ENCODE measurements at places on chromosomes 16 and 17. TPM values are rescaled to one million over a fixed set of nuclear protein-coding genes. Genes with fewer than 3 reads are reported as not detected.

DNA sequence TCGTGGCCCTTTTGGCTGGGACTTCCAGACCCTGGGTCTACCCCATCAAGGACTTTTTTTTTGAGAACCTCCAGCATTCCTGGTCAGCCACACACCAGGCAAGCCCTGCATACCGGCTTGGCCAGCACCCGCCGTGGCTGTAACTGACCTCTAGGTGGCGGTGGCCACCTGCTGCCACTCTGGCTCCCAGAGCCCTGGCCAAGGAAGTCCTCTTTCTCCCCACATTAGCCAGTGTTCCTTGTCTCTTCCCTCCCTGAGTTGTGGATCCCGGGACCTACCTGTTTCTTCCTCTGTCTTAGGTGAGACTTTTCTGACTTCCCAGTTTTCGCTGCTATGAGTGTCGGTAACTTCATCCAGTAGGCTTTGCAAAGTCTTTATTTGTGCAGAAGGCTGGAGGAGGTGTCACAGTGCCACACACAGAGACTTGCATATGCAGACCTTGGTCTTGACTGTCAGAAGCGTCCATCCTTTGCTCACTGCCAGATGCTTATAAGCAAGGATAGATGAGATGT, 348.3 kb downstream of the CPPED1 start:
- H3K36me3 ChIP-seq: no peaks in the 10 kb centered on the region
- DNase-seq: peak; percentile 51
- H3K27ac ChIP-seq: no peak overlapping the region
- no peaks in the 10 kb centered on the region for H3K27me3 ChIP-seq
- peaks cover 16% of the 10 kb centered on the region for H3K4me1 ChIP-seq

DNA sequence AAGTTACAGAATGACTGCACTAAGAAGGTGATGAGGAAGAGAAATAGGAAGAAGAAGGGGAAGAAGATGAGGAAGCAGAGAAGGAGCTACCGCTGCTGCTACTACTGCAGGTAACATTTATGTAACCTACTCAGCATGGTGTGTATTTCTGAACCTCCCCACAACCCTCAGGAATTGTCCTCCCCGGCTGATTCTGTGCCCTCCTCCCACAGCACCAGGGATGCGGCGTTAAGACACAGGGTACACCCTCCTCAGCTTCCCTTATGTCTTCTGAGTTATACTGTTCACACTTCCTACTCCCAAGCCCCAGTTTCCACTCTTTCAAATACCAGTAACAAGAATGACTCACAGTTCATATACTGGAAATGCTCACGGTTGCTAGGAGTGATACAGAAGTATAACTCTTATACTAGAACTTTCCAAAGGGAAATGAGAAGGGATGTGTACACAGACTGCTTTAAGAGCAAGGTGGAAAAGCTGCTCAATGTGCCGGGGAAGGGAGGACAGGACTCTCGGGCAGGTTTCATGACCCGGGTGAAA, 224.5 kb upstream of the PSMD7 start:
- no peak overlapping the region for H3K4me3 ChIP-seq
- H3K36me3 ChIP-seq: no peaks in the 10 kb centered on the region
- H3K4me1 ChIP-seq: no peaks in the 10 kb centered on the region

- no peak for DNase-seq
- no peak overlapping the region for H3K4me3 ChIP-seq
- H3K4me1 ChIP-seq: peaks cover 42% of the 10 kb centered on the region
- H3K27me3 ChIP-seq: peaks cover 89% of the 10 kb centered on the region
Observed at GRCh38 chr17:48616717-48617470, 1.8 kb upstream of the HOXB8 start.

- no peak for DNase-seq
- no peaks in the 10 kb centered on the region for H3K27me3 ChIP-seq
- no peak overlapping the region for H3K4me3 ChIP-seq
- no peaks in the 10 kb centered on the region for H3K4me1 ChIP-seq
- no peak overlapping the region for H3K27ac ChIP-seq
Observed at GRCh38 chr16:65373097-65373496, 251.2 kb upstream of the CDH11 start.

DNA sequence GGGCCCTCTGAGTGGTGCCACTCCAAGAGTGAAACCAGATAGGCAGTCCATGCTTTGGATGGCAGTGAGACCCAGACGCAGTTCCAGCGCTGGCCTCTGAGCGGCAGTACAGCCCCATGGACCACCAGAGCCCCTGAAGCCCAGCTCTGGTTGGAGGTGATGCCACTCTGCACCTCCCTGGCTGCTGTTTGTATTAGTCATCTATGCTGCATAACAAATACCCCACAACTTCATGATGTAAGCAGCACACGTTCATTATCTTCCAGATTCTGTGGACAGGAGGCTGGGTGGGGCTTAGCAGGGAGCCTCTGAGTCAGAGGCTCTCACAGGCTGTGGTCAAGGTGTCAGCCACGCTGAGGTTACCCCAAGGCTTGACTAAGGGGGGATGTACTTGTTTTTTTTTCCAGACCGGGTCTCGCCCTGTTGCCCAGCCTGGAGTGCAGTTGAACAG, 5.1 kb upstream of the NME4 start:
- H3K4me3 ChIP-seq: no peak overlapping the region
- H3K27me3 ChIP-seq: peaks cover 11% of the 10 kb centered on the region
- DNase-seq: peak; percentile 78
- peaks cover 4% of the 10 kb centered on the region for H3K36me3 ChIP-seq
- peak overlapping the region; percentile 64 for H3K27ac ChIP-seq

DNA sequence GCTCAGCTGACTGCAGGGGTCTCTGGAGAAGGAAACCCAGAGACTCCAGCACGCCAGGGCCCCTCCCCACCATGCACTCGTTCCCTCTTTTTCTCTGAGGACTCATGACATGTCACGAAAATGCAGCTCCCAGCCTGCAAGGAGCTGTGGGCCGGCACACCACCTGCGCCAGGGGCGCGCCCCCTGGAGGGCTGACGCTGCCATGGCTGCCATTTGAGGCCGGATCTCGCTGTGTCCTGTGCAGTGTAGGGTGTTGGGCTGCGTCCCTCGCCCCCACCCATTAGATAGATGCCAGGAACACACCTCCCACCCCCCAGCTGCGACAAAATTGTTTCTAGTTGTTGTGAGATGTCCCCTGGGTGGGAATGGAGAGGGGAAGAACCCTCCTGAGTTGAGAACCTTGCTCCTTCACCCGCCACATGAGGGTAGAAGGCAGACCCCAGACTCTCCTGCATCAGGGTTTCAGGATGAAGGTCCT, 8.2 kb downstream of the SYNGR2 start:
- peaks cover 66% of the 10 kb centered on the region for H3K4me1 ChIP-seq
- peak; percentile 82 for DNase-seq
- H3K27ac ChIP-seq: peak overlapping the region; percentile 19
- no peak overlapping the region for H3K4me3 ChIP-seq
- peaks cover 71% of the 10 kb centered on the region for H3K36me3 ChIP-seq

SLC16A13 gene
- 28.9 TPM for total RNA-seq

CSH1 gene
- total RNA-seq: not detected

ABAT gene
- total RNA-seq: 5.5 TPM

DNA sequence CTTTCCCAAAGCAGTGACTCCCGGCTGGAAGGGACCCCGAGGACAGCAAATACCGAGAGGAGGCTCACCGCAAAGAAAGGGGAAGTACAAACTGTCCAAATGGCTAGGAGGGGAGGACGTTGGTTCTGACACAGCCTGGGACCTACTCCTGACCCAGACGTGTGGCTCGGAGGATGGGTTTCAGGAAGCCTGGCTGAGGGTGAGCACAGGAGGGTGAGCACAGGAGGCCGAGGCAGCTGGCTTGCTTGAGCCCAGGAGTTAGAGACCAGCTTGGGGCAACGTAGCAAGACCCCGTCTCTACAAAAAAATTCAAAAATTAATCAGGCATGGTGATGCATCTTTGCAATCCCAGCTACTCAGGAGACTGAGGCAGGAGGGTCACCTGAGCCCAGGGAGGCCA, 83.2 kb downstream of the C16orf78 start:
- H3K27ac ChIP-seq: no peak overlapping the region
- no peak for DNase-seq
- no peaks in the 10 kb centered on the region for H3K27me3 ChIP-seq
- peaks cover under 1% of the 10 kb centered on the region for H3K4me1 ChIP-seq

DNA sequence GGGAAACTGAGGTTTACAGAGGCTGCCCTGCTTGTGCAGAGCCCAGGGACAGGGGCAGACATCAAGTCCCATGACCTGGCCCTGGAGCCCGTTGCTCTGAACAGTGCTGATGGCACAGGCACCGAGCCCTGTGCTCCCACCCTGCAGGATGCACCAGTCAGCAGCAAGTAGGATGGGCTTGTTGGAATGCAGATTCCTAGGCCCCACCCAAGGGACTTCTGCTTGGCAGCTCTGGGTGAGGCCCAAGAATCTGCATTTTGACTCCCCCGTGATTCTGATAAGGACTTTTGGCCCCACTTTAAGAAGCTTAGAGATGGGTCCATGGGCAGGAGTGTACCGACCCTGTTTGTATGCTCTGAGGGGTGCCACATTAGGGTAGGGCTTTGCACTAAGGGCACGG, 23.3 kb downstream of the LASP1 start:
- no peaks in the 10 kb centered on the region for H3K27me3 ChIP-seq
- no peak overlapping the region for H3K4me3 ChIP-seq
- peaks cover 71% of the 10 kb centered on the region for H3K36me3 ChIP-seq
- peaks cover 84% of the 10 kb centered on the region for H3K4me1 ChIP-seq
- DNase-seq: no peak

DNA sequence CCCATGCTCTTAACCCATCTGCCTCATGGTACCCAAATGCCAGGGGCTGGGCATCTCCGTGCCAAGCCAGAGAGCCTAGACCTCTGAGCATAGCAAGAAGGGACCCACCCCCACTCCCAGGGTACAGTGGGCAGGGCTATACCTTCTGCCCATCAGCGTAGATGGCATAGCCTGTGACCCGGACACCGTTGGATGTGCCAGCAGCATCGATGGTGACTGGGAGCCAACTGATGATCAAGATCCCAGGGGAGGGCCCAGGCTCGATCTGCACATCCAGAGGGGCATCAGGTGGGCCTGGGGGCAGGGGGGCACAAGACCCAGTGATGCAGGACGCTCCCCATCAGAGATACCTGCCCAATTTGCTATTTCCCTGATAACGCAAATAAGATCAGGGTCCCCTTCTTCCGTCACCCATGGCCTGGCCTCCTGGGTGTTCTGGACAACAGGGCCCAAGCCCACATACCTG, 17.1 kb downstream of the TSPOAP1 start:
- no peaks in the 10 kb centered on the region for H3K4me1 ChIP-seq
- peaks cover 33% of the 10 kb centered on the region for H3K36me3 ChIP-seq
- H3K27ac ChIP-seq: no peak overlapping the region
- DNase-seq: no peak
- no peaks in the 10 kb centered on the region for H3K27me3 ChIP-seq
- no peak overlapping the region for H3K4me3 ChIP-seq

DNA sequence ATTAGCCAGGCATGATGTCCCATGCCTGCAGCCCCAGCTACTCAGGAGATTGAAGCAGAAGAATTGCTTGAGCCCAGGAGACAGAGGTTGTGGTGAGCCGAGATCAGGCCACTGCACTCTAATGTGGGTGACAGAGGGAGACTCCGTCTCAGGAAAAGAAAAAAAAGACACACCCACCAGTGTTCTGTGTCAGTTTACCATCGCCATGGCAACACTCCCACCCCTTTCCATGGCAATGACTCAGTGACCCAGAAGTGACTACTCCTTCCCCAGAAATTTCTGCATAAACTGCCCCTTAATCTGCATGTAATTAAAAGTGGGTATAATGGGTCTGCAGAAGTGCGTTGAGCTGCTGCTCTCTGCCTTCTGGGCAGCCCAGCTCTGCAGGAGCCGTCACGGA, 4.0 kb upstream of the ZC3H18 start:
- no peak overlapping the region for H3K27ac ChIP-seq
- no peak overlapping the region for H3K4me3 ChIP-seq

- no peak for DNase-seq
- no peak overlapping the region for H3K4me3 ChIP-seq
- no peak overlapping the region for H3K27ac ChIP-seq
- H3K36me3 ChIP-seq: peaks cover 12% of the 10 kb centered on the region
- H3K4me1 ChIP-seq: peaks cover 8% of the 10 kb centered on the region
- H3K27me3 ChIP-seq: no peaks in the 10 kb centered on the region
Observed at GRCh38 chr17:47934856-47935255, 6.5 kb upstream of the PNPO start.

DNA sequence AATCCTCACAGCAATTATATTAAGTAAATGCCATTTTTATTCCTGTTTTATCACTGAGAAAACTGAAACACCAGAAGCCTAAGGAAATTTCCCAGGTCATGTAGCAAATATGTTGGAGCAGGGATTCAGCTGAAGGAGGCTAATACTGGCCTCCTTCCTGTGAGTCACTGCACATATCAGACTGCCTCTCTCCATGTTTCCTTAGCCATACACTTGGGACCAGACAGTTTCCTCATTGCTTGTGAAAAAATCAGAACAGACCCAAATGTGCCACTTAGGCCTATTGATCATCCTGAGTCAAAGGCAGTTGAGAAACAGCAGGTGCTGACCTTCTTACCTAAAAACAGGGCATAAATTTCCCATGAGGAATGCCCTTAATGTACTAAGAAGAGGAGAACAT, 18.9 kb upstream of the ELAC2 start:
- H3K36me3 ChIP-seq: no peaks in the 10 kb centered on the region
- peaks cover 3% of the 10 kb centered on the region for H3K27me3 ChIP-seq
- H3K27ac ChIP-seq: no peak overlapping the region
- no peak overlapping the region for H3K4me3 ChIP-seq
- DNase-seq: no peak
- peaks cover 1% of the 10 kb centered on the region for H3K4me1 ChIP-seq

- H3K36me3 ChIP-seq: peaks cover 17% of the 10 kb centered on the region
- H3K4me3 ChIP-seq: no peak overlapping the region
- no peak for DNase-seq
- H3K4me1 ChIP-seq: peaks cover 5% of the 10 kb centered on the region
- no peak overlapping the region for H3K27ac ChIP-seq
Observed at GRCh38 chr16:46920402-46921068, 36.4 kb downstream of the GPT2 start.

DNA sequence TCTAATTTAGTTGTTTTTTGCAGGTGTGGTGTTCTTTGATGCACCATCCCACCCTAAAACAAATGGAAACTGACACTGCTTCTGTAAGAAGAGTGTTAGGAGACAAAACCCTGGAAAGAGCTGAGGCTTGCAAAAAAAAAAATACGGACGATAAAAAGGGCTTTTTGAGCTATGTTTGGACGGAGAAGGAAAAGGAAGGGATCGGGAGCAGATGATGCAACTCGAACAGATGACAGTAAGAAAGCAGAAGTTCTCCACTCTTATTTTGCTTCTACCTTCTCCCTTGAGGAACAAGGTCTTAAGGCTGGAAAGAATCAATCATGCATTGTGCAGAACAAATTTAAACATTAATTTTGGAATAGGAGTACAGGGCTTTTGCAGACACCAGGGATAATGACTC, 136.7 kb downstream of the MAF start:
- no peak for DNase-seq
- no peak overlapping the region for H3K4me3 ChIP-seq
- no peaks in the 10 kb centered on the region for H3K27me3 ChIP-seq
- no peak overlapping the region for H3K27ac ChIP-seq

CEP131 gene
- total RNA-seq: 11.6 TPM

GRCh38 chr16:76854234-76854633, 336.8 kb upstream of the MON1B start:
- H3K4me3 ChIP-seq: no peak overlapping the region
- H3K4me1 ChIP-seq: no peaks in the 10 kb centered on the region
- H3K36me3 ChIP-seq: no peaks in the 10 kb centered on the region
- no peaks in the 10 kb centered on the region for H3K27me3 ChIP-seq
- DNase-seq: no peak
- no peak overlapping the region for H3K27ac ChIP-seq

- H3K27ac ChIP-seq: peak overlapping the region; percentile 45
- H3K4me3 ChIP-seq: peak overlapping the region; percentile 35
- H3K36me3 ChIP-seq: no peaks in the 10 kb centered on the region
- peaks cover 26% of the 10 kb centered on the region for H3K4me1 ChIP-seq
- DNase-seq: peak; percentile 35
- no peaks in the 10 kb centered on the region for H3K27me3 ChIP-seq
Observed at GRCh38 chr16:87464691-87465300, 28.0 kb downstream of the ZCCHC14 start.

SLC35G6 gene
- not detected for total RNA-seq
